ENCODE measurements at places on chromosomes 5 and 9. TPM values are rescaled to one million over a fixed set of nuclear protein-coding genes. Genes with fewer than 3 reads are reported as not detected.

- H3K36me3 ChIP-seq = no peaks in the 10 kb centered on the region
- H3K27me3 ChIP-seq = no peaks in the 10 kb centered on the region
- DNase-seq = no peak
- no peaks in the 10 kb centered on the region for H3K4me1 ChIP-seq
- no peak overlapping the region for H3K27ac ChIP-seq
- no peak overlapping the region for H3K4me3 ChIP-seq
Observed at GRCh38 chr9:119283078-119283794, 86.0 kb downstream of the BRINP1 start.

- no peak overlapping the region for H3K27ac ChIP-seq
- no peaks in the 10 kb centered on the region for H3K27me3 ChIP-seq
- DNase-seq = no peak
- no peaks in the 10 kb centered on the region for H3K36me3 ChIP-seq
- H3K4me3 ChIP-seq = no peak overlapping the region
- no peaks in the 10 kb centered on the region for H3K4me1 ChIP-seq
Observed at GRCh38 chr9:79555474-79556089, 16.2 kb upstream of the TLE4 start.

GRCh38 chr9:108724652-108725051 lies 131.1 kb downstream of the ACTL7B start:
- no peaks in the 10 kb centered on the region for H3K36me3 ChIP-seq
- no peak overlapping the region for H3K4me3 ChIP-seq
- H3K27me3 ChIP-seq = no peaks in the 10 kb centered on the region

GRCh38 chr5:170254056-170254455 lies 21.3 kb downstream of the C5orf58 start:
- H3K27me3 ChIP-seq = no peaks in the 10 kb centered on the region
- H3K4me3 ChIP-seq = no peak overlapping the region
- no peaks in the 10 kb centered on the region for H3K4me1 ChIP-seq
- DNase-seq = peak; percentile 9

DNA sequence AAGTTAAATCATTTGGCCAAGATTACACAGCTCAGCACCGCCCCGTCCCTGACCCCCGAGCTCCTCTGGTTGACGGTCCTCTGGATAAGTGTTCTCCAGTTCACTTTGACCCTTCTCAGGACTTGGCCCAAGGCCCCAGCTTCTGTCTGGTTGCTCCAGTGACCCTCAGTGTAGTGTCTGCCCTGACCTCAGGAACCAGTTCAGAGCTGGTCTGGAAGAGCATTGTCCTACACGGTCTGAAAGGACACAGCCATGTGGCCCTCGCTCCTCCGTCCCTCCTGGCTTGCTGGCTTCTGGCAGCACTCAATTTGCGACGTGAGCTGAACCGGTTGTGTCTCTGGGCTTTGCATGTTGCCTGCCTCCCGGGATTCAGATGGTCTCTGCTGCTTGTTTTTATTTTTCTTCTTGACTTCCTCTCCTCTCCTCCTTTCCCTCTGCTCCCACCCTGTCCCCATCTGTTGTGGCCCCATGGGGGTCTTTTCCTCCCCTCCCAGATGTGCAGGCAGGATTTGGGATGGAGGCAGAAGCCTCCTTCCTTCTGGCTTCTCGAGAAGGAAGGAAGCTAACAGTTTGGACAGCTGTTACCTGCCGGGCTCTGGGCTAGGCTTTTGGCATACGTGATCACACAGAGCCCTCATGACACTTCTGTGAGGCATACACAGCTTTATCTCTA lies 72.0 kb downstream of the PPARGC1B start:
- no peak overlapping the region for H3K27ac ChIP-seq
- no peaks in the 10 kb centered on the region for H3K27me3 ChIP-seq
- H3K4me3 ChIP-seq = no peak overlapping the region
- no peak for DNase-seq

PDCD1LG2 gene
- polyA plus RNA-seq = 20.2 TPM

Data from keratinocyte (primary cell).